Liver (tissue), 10 donors: ENCODE measurements at places on chromosomes 2 and 18. TPM values are rescaled to one million over a fixed set of nuclear protein-coding genes. Genes with fewer than 3 reads are reported as not detected.

TMEM198 gene
- total RNA-seq = 1.1 TPM

CAPN14 gene
- total RNA-seq = 0.08 TPM

MAPK4 gene
- total RNA-seq = under 0.01 TPM

RBM44 gene
- total RNA-seq = 0.75 TPM

LRRC30 gene
- not detected for total RNA-seq

- H3K4me3 ChIP-seq = no peak overlapping the region
- peaks cover 6% of the 10 kb centered on the region for H3K4me1 ChIP-seq
- no peaks in the 10 kb centered on the region for H3K27me3 ChIP-seq
- no peaks in the 10 kb centered on the region for H3K36me3 ChIP-seq
- DNase-seq = no peak
These were observed 12.1 kb upstream of the ITGA6 start for GRCh38 chr2:172415157-172415864.

- H3K27ac ChIP-seq = no peak overlapping the region
- H3K4me1 ChIP-seq = no peaks in the 10 kb centered on the region
- no peak for DNase-seq
- H3K36me3 ChIP-seq = peaks cover 2% of the 10 kb centered on the region
These were observed 33.5 kb downstream of the CENPO start for GRCh38 chr2:24826773-24827145.

- H3K36me3 ChIP-seq = no peaks in the 10 kb centered on the region
- no peaks in the 10 kb centered on the region for H3K27me3 ChIP-seq
- peak overlapping the region; percentile 82 for H3K27ac ChIP-seq
These were observed 36.7 kb downstream of the TTC39C start for GRCh38 chr18:24051031-24051947.

DNA sequence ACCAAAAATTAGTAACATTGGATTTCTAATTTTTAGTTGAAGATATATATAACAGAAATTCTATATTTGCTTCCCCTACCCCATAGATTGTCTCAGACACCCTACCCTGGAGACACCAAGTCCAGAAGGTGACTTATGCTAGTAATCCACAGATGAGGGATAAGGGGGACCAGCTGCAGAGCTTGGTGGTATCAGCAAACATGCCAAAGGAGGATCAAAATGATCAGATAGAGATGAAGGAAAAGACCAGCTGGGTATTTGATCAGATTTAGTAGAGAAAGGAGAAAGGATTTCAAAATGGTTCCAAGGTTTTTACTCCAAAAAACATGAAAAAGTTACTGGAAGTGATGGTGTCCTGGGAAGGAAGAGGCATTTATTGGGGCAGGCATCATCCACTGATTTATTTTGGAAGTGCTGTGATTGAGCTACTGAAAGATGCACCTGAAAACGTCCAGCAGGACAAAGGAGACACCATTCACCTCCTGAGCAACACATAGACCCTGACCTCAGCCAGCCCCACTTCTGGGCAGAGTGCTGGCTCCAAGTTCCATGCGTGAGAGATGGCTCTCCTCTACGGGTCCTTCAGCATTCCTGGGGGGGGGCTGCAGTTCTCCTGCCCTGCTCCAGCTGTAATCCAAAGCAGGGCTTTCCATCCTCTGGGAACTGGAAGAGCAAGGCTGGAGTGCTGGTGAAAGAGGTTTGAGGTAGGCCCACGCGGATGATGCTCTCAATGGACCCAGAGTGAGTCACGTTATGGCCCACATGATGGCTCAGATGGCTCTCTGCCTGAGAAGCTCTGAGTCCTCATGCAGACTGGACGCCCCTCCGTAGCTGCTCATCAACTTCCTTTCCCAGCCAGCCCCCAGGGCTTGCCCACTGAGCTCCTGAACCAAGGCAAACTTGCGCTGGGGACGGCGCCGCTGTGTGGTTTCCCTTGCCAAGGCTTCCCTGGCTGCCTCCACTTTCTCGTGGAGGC is 3.7 kb upstream of the LRRFIP1 start:
- DNase-seq = no peak
- H3K27ac ChIP-seq = no peak overlapping the region
- no peaks in the 10 kb centered on the region for H3K36me3 ChIP-seq
- H3K4me3 ChIP-seq = no peak overlapping the region

DNA sequence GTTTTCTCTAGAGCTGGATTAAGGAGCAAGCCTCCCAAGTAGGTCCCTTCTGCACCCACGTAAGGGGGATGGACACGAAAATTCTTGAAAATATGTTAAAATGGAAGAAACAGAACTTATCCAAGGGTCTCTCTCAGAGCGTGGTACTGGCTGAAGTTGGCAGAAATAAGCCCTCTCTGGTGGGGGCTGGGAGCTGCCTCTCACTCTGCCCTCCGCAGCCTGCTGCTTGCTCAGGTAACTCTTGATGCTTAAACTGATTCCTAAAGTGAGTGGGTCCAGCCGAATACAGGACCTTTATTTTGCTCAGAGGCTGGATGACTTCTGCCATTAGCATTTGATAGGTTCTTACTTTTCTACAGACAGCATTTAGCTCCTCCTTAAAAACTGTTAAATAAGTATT is 78.1 kb downstream of the SPHKAP start:
- H3K27ac ChIP-seq = no peak overlapping the region
- no peaks in the 10 kb centered on the region for H3K4me1 ChIP-seq
- no peak for DNase-seq
- H3K36me3 ChIP-seq = no peaks in the 10 kb centered on the region
- no peaks in the 10 kb centered on the region for H3K27me3 ChIP-seq

DNA sequence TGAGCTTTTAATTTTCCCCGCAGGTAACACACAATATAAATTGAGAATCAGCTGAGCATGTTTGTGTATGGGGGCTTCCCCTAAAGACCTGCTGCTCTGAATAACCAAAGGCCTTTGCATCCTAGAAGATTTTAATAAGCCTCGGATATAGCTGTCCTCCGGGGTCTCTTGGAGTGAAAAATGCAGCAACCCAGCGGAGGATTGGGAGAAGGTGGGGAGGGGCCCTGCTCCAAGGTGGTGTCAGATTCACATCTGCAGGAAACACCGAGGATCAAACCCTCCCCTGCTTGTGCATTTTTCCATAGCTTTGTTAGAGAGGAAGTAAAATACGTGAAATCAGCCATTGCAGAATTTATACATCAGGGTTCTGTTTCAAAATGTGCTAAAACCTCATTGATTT is 63.0 kb upstream of the OTOF start:
- no peak overlapping the region for H3K27ac ChIP-seq
- H3K4me3 ChIP-seq = no peak overlapping the region
- no peaks in the 10 kb centered on the region for H3K27me3 ChIP-seq
- no peaks in the 10 kb centered on the region for H3K36me3 ChIP-seq
- H3K4me1 ChIP-seq = no peaks in the 10 kb centered on the region

DNA sequence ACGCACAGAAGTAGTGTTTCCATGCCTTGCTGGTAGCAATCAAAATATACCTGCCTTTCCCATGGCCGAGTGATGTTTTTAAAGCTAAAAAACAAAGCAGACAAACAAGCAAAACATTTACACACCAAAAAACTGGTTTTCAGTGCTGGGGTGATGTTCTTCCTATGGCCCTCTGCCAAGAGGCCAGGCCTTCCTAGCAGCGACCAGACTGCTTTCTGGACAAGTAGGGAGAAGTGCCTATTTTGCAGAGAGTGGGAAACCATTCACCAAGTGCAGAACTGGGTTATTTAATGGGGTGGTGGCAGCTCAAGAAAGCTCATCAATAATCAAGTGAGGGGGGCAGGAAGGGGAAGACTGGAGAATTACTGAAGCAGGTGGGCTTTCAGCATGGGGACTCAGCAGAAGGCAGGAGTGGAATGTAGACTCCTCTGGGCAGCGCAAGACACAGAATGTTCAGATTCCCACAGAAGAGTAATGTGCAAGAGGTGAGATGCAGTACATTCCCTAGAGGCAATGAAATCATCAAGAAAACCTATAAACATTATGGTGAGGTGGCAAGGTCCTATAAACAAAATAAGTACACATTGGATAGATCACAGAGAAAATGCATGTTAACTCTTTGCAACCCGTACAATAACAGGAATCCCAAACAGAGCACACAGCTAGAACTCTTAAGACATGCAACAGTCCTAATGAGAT is 44.0 kb downstream of the CPO start:
- no peaks in the 10 kb centered on the region for H3K4me1 ChIP-seq
- H3K27me3 ChIP-seq = no peaks in the 10 kb centered on the region

- no peaks in the 10 kb centered on the region for H3K27me3 ChIP-seq
- no peak for DNase-seq
- no peaks in the 10 kb centered on the region for H3K36me3 ChIP-seq
- H3K4me3 ChIP-seq = no peak overlapping the region
- no peak overlapping the region for H3K27ac ChIP-seq
These were observed 99.5 kb downstream of the GALNT13 start for GRCh38 chr2:153971250-153971649.

- H3K27me3 ChIP-seq = no peaks in the 10 kb centered on the region
- H3K36me3 ChIP-seq = no peaks in the 10 kb centered on the region
- H3K4me3 ChIP-seq = no peak overlapping the region
- no peak overlapping the region for H3K27ac ChIP-seq
These were observed 100.8 kb downstream of the TAF4B start for GRCh38 chr18:26327062-26327461.

GRCh38 chr2:226796840-226797288 is 2.8 kb downstream of the IRS1 start:
- peak overlapping the region; percentile 95 for H3K27ac ChIP-seq
- peak overlapping the region; percentile 79 for H3K4me3 ChIP-seq
- no peak for DNase-seq
- peaks cover 63% of the 10 kb centered on the region for H3K4me1 ChIP-seq
- H3K27me3 ChIP-seq = no peaks in the 10 kb centered on the region
- H3K36me3 ChIP-seq = no peaks in the 10 kb centered on the region

DNA sequence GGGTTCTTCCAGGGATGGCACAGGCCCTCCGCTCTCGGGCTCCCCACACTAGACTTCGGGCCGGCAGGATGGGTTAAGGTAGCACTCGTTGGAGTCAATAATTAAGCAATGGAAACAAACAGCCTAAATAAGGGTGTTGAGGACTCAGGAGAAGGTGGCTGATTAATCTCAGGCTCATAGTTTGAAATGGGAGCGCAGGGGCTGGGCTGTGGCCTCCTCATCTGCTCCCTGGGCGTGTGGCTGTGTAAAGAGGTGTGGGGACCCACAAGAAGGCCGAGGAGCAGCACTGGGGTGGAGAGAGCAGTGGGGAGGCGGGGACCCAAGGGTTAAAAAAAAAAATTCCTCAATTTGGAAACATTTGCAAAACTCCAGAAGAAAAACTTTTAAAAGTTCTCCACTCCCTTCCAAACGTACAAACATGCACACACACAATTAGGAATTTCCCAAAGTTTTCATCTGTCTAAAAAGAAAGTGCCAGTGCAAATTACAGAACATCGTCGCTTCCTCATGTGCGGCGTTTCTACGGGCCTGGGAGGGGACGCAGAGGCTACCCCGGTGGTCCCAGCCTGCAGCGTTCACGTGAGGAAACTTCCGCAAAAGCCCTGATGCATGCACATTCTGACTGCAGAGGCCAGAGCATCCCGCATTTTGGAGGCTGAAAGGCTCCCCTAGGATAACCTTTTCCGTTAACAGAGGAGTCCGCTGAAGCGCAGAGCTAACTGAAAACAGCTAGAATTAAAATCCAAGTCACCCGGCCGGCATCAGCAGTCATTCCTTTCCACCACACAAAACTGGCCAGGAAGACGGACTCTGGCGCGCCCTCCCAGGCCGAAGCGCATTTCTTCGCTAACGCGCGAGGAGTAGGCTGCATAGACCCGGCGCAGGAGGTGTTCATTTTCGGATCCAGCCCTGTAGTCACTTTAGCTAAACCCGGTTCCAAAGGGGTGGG is 1.0 kb upstream of the TUBB6 start:
- H3K27me3 ChIP-seq = peaks cover 8% of the 10 kb centered on the region
- peaks cover 3% of the 10 kb centered on the region for H3K36me3 ChIP-seq
- H3K4me3 ChIP-seq = peak overlapping the region; percentile 62

- no peaks in the 10 kb centered on the region for H3K27me3 ChIP-seq
- H3K4me3 ChIP-seq = no peak overlapping the region
- H3K36me3 ChIP-seq = no peaks in the 10 kb centered on the region
- H3K4me1 ChIP-seq = no peaks in the 10 kb centered on the region
These were observed 205.7 kb downstream of the DSEL start for GRCh38 chr18:67310826-67311225.

DNA sequence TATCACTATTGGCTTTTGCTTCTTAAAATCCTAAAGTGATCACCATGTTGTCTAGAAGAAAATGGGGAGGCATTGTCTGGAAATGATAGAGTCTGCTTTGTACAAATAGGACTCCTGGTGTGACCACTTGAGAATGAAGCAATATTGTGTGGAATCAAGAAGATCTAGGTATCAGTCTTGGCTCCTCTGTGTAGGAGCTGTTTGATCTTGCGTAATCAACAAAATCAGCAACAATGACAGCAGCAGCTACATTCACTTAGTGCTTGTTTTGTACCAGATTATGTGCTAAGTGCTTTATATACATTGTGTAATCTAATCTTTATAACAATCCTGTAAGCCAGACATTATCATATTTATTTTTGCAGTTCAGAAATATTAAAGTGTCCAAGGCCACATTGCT is 17.8 kb downstream of the NCOA1 start:
- DNase-seq = no peak
- peaks cover 2% of the 10 kb centered on the region for H3K4me1 ChIP-seq
- no peaks in the 10 kb centered on the region for H3K36me3 ChIP-seq
- H3K27me3 ChIP-seq = no peaks in the 10 kb centered on the region
- H3K4me3 ChIP-seq = no peak overlapping the region

GRCh38 chr2:19503406-19503805 is 145.0 kb upstream of the OSR1 start:
- no peaks in the 10 kb centered on the region for H3K27me3 ChIP-seq
- no peak for DNase-seq
- H3K36me3 ChIP-seq = no peaks in the 10 kb centered on the region
- no peak overlapping the region for H3K4me3 ChIP-seq

- no peak overlapping the region for H3K27ac ChIP-seq
- DNase-seq = peak; percentile 45
- no peaks in the 10 kb centered on the region for H3K36me3 ChIP-seq
These were observed 56.1 kb downstream of the SF3B1 start for GRCh38 chr2:197378494-197379307.

DNA sequence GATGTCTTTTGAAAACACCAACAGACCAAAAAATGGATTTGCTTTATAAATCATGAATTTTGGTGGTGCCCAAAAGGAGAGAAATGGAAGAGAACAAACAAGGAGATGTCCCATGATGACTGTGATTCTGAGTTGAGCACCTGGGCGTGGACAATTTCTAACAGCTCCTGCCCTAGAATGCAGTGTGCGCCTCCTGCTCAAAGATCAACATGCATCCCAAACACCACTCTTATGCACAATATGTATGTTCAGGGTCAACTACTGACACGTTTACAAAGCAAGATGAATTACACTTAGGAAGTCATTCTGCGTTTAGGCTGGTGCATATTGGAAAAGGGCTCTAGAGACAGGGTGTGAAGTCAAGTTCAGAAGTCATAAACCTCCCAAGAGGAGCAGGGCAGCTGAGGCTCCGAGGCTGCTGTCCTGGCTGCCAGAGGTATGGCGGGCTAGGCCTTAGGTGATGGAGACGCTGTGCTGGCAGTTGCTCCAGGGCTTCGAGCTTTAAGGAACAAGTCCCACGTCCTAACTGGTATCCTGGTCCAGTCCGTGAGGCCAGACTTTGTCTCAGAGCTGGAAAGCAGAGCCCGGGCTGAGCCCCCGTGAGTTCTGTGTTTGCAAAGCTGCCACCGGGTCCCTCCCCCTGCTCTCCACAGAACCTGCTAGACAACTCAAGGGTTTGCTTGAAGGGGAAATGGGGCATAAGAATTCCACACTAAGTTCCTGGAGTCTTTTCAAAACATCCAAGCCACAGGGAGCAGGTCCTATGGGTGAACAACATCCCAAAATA is 74.0 kb downstream of the ZNF516 start:
- H3K4me3 ChIP-seq = no peak overlapping the region
- peaks cover 17% of the 10 kb centered on the region for H3K4me1 ChIP-seq
- H3K36me3 ChIP-seq = no peaks in the 10 kb centered on the region
- no peak overlapping the region for H3K27ac ChIP-seq
